Mammary microvascular endothelial cell (primary cell): ENCODE measurements at places on chromosomes 13 and 19. TPM values are rescaled to one million over a fixed set of nuclear protein-coding genes. Genes with fewer than 3 reads are reported as not detected.

The SHANK1 gene
- total RNA-seq, result 0.13 and 0.30 TPM in 2 replicates

The NKPD1 gene
- total RNA-seq, result 0.05 TPM in 1 of 2 replicates, not detected in the other

The VSTM2B gene
- total RNA-seq, result not detected in 2 replicates

The GJB6 gene
- total RNA-seq, result not detected in 2 replicates

The KLF1 gene
- total RNA-seq, result not detected in 2 replicates

The PODNL1 gene
- 1.1 TPM in 1 of 2 replicates, not detected in the other for total RNA-seq

The ZNF699 gene
- total RNA-seq, result 2.6 and 5.8 TPM in 2 replicates

The MISP3 gene
- total RNA-seq, result 0.05 and 1.00 TPM in 2 replicates

The C13orf46 gene
- total RNA-seq, result 0.05 TPM in 1 of 2 replicates, not detected in the other

The TMEM190 gene
- total RNA-seq, result not detected in 2 replicates

The PRTN3 gene
- total RNA-seq, result not detected in 2 replicates

The OR7A5 gene
- not detected in 2 replicates for total RNA-seq

The GPR12 gene
- total RNA-seq, result not detected in 2 replicates

The ZBTB7A gene
- total RNA-seq, result 28.0 and 33.6 TPM in 2 replicates

The ANKRD24 gene
- 0.05 TPM in 1 of 2 replicates, not detected in the other for total RNA-seq

The ZNF100 gene
- 3.3 and 3.4 TPM in 2 replicates for total RNA-seq

The ZNF665 gene
- total RNA-seq, result 1.7 and 6.7 TPM in 2 replicates

The ZNF729 gene
- total RNA-seq, result not detected in 2 replicates

The SMIM24 gene
- not detected in 2 replicates for total RNA-seq

The NLRP11 gene
- total RNA-seq, result not detected in 2 replicates

The AP1M2 gene
- not detected in 2 replicates for total RNA-seq

The SLC25A41 gene
- not detected in 2 replicates for total RNA-seq

The COL4A2 gene
- total RNA-seq, result 806 and 824 TPM in 2 replicates

The ZNF563 gene
- total RNA-seq, result 3.4 and 3.7 TPM in 2 replicates

The TSHZ3 gene
- 3.5 and 4.3 TPM in 2 replicates for total RNA-seq

The CCNA1 gene
- total RNA-seq, result 8.3 and 8.9 TPM in 2 replicates

The TMEM238 gene
- not detected in 2 replicates for total RNA-seq

The PRODH2 gene
- not detected in 2 replicates for total RNA-seq

The C1QTNF9 gene
- total RNA-seq, result not detected in 2 replicates

The DMKN gene
- not detected in 2 replicates for total RNA-seq

The HTR2A gene
- total RNA-seq, result not detected in 2 replicates

The SYT5 gene
- not detected in 2 replicates for total RNA-seq

The ZNF763 gene
- 0.27 and 0.30 TPM in 2 replicates for total RNA-seq

The ZNF132 gene
- total RNA-seq, result 2.5 and 3.2 TPM in 2 replicates

The VMAC gene
- 2.8 and 3.0 TPM in 2 replicates for total RNA-seq
